Stimulated activated CD4-positive, alpha-beta T cell treated with anti-CD3 and anti-CD28 coated beads, Interleukin-2, amount 100 ng/mL, for 24 hours (primary cell): ENCODE measurements at places on chromosomes 12 and 14.

DNA sequence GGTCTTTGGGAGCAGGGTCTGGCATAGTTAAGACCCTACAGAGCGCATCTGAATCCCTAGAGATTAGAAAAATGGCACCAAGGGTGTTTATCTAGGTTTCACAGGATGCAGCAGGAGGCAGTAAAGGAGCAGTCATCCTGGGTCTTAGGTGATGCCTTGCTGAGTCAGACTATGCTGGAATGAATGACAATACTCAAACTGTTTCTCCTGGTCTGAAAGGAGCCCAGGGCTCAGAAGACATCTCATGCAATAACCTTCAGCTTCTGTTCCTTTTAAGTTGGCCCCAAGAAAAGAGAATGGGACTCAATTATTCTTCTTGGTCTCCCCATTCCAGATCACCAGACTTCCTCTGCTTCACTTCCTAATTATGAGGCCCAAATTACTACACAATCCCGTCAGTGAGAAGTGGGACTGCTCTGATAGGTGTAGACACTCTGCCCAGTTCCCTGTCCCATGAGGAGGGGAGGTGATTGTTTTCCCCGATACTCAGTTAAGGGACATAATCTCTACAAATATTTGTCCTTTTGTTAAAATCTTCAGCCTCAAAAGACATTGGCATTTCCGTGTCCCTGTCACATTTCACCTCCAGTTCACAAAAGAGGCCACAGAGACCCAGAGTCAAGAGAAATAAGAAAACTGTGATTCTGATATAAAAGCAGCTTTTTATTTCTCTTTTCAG lies 14.8 kb upstream of the APOF start:
- DNase-seq: no peak

DNA sequence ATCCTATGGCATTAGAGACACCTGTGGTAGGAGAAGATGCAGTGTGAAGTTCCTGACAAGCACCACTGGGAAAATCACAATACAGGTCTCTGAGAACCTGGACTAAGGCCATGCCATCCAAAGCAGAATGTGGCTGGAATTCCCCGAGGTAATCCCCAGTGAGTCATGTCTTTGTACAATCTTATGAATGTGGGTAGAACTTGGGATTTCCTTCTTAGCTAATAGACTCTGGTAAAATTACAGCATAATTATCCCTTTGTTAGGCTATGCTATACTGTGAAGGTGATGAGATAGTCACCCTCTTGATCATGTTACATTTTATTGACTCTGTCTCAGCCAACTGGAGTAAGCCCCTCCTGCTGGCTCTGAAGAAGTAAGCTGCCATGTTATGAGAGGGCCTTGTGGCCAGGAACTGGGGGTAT lies 224.3 kb upstream of the DCN start:
- no peak for DNase-seq

DNA sequence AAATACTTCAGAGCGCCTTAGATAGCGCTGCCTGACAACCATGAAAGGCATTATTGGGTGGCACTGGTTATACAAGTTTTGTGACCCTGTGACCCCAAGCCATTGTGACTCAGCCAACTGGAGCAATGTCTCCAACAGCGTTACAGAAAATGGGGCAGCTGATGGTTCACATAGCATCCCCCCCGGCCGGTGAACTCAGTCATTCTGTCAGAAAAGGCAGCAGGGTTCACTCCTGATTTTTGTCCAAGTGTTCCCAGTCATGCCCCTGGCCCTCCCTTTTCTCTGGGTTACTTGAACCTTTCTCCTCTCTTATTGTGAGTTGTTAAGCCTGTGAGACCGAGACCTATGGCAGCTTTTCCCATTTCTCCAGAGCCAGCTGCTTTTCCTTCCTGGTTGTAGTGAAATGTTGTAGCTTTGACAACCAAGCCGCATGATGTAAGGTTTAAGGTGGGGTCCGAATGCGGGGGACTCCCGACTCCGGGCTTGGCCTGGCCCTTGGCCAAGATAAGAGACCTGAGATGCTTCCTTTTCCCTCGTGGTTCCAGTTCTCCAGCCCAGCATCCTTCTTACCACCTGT lies 22.0 kb downstream of the CD9 start:
- DNase-seq: no peak

GRCh38 chr12:62164036-62164435 lies 96.2 kb upstream of the USP15 start:
- DNase-seq: no peak

- peak; percentile 24 for DNase-seq
These were observed 821 bp downstream of the TMEM106C start for GRCh38 chr12:47964106-47964728.

DNA sequence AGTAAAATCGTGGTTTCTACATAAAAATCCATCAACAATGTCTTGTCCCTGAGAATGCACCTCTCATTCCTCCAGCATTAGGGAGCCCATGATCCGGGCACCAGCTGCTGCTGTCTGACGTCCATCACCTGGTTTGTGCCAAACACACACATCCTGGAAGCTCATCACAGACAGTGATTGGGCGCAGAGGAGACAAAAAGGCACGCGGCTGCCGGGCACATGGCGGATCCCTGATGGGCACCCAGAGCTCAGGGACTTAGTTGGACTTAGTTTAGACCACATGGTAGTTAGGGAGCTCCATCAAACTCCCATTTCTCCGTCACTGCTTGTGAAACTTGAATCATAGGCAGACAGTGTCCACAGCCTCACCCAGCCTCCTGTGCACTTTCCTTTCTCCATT lies 1059.3 kb downstream of the TMEM121 start:
- no peak for DNase-seq

- DNase-seq: no peak
These were observed 27.5 kb downstream of the RAP1B start for GRCh38 chr12:68638171-68638570.

DNA sequence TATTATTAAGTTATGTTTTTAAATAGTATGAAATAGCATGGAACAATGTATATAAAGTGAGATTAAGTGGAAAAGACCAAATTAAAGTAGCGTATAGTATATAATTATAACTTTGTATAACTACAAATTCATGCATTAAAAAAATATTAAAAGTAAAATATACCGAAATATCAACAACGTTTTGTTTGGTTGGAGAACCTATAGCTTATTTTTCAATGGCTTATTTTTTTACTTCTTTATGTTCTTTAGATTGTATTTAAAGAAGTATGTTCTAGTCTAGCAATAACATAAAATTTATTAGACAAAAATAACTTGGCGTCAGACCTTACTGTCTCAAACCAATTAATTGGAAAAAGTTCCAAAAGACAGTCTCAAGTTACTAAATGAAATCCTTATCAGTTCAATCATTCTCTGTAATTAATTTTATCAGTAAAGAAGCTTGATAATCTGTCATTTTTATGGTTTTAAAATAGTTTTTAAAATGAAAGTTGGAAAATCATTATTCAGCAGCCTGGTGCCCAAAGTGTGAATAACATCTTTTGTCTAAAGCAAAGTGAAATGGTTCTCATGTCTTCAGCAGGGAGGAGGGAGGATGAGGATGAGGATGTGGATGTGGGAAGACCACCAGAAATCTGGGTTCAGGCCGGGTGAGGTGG lies 46.7 kb downstream of the IRAK3 start:
- DNase-seq: no peak

DNA sequence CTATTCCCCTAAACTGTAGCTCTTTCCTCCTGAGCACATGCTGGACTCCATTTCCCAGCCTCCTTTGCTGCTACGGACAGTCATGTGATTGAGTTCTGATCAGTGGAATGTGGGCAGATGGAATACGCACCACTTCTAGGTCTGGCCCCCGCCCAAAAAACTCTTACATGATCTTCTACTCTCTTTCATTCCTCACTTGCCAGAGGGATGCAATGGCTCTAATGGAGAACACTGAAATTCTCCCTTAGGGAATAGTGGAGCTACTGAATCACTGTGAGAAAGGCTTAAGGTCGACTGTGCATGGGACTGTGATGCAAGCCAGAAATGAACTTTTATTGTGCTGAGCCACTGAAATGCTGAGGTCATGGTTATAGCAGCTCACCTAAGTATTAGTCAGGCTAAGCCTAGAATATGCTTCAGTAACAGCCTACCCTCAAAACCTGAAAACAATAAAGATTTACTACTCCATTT lies 13.0 kb upstream of the TMED2 start:
- DNase-seq: no peak

- DNase-seq: no peak
These were observed 883 bp upstream of the MYL2 start for GRCh38 chr12:110921262-110921661.

GRCh38 chr12:92810370-92810769 lies 107.6 kb downstream of the PLEKHG7 start:
- no peak for DNase-seq

DNA sequence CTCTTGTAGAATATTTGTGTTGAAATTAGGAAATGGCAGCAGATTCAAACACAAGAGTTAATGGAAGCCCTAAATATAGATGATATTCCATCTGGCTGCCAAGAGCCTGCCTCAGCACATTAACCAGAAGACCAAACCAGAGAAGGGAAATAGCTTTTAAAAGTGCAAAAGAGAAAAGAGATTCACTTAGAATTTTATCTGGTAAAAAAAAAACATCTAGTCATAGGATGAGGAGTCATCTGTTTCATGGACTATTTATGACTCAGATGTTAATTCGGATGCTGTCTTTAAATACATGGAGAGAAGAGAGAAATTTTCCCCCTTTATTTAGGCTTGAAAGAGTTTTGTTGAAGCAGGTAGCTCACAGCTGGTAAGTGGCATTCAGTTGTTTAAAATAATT lies 201.6 kb upstream of the NUDT4 start:
- DNase-seq: no peak

DNA sequence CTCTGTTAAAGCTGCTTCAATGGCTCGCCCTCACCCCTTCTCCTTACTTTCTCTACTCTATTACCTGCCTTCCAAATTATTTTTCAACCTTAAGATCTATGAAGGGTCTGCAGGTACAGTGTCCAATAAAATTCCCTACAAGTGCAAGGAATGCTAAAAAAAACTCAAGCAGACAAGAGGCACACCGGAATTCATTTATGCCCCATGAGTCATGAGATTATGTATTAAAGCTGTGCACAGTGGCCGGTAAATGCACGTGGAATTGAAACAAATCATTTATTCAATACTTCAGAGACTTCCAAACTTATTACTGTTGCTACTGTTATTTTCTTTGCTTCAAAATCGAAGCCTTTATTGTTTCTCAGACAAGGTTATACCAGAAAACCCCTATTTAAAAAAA lies 68.4 kb downstream of the ST8SIA1 start:
- DNase-seq: no peak

- DNase-seq: no peak
These were observed 9.7 kb upstream of the ZNF605 start for GRCh38 chr12:132965796-132966195.

DNA sequence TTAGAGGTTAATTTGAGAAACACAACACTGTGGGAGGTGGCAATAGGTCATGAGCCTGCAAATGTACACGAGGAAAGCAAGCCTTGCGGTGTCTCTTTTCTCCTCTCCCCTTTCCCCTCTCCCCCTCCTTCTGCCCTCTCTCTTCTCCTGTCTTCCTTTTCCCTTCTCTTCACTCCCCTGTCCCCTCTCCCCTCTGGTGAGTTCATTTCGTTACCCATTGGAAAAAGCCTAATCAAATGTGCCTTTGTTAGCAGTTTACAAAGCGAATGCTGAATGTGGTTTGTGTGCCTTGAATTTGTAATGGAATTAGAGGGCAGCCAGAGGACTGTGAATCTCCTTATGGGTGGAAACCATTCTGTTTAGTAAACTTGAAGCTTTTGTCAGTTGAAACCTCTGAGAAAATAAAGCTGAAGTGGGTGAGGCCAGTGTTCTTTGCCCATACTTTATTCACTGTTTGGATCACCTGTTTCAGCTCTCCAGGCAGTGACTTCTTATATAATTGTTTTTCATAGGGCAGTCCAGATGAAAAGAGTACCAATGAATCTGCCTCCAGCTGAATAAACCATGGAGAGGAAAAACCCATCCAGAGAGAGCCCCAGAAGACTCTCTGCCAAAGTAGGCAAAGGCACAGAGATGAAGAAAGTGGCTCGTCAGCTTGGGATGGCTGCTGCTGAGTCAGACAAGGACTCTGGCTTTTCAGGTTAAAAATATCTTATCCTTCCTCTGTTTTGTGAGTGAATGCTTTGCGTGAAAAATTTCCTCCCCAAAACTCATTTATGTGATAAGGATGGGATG lies 7.3 kb downstream of the CIPC start:
- DNase-seq: no peak

DNA sequence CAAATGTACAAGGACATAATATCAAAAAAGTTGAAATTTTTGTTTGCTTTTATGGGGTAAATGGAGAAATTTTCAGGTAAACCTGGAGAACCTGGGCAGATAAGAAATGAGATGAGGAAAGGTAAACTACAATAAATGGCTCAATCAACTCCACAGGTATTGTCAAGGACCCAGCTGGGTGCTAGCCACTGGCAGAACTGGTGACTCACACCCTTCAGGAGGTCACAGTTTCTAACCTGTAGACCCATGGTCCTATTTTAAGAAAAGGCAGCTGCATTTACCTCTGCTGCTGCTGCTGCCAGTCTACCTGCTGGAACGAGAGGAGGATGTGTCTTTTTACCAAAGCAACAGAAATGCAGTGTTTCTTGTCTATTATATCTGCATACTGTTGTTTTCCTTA lies 226.6 kb downstream of the ALG10B start:
- no peak for DNase-seq

DNA sequence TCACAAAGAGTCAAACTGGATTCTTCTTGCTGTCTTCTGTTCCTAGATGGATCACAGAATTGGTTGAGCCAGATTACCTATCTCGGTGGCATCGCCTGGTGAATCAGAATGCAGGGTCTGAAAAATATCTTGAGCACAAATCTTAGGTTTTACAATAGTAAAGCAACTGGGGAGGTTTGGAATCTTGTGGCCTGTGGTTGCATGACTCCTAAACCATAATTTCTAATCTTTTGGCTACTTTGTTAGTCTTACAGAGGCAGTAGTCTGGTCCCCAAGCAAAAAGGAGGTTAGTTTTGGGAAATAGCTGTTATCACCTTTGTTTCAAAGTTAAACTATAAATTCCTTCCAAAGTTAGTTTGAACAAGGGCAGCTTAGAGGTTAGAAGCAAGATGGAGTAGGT lies 1488.5 kb upstream of the FLRT2 start:
- DNase-seq: no peak

- DNase-seq: no peak
These were observed 56.5 kb upstream of the GZMB start for GRCh38 chr14:24690492-24690891.

DNA sequence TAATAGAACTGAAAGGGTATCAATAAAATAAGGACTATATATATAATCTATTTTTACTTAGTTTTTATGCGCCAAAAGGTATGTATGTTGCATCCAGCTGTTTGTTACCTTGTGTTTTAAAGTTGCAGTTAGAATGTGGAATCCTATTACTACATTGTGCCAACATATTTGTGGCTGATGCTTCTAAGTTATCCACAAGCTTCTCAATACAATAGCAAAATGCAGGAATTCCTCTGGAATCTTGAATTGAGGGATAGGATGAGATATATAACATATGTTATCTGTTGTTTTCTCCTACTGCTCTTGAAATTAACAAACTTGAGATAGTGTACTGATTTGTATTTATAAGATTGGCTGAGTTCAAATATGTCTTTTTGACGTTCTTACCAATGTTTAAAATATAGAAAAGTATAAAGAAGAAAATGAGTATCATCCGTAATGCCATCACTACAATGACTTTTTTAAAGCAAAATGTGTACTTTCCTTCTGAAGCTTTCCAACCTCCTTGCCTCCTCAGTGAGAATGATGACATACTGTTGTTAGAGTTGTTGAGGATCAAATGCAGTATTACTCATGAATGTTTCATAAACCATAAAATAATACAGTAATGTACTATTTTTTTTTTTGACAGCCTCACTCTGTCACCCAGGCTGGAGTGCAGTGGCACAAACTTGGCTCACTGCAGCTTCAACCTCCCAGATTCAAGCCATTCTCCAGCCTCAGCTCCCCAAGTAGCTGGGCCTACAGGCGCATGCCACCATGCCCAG lies 6.6 kb downstream of the RAP1B start:
- DNase-seq: no peak

- no peak for DNase-seq
These were observed 6.1 kb upstream of the SERPINA11 start for GRCh38 chr14:94458558-94459205.
